ENCODE measurements at places on chromosomes 1 and 21. TPM values are rescaled to one million over a fixed set of nuclear protein-coding genes. Genes with fewer than 3 reads are reported as not detected.
A peak's percentile ranks its signal among the peaks of the same experiment; 100 is the strongest.

Gene CLEC20A
- total RNA-seq = not detected

Gene SYDE2
- total RNA-seq = 45.3 TPM

Gene LY9
- total RNA-seq = not detected

Gene XCL2
- total RNA-seq = not detected

Gene OR2G6
- not detected for total RNA-seq

- H3K27ac ChIP-seq = no peak overlapping the region
- no peaks in the 10 kb centered on the region for H3K27me3 ChIP-seq
- peaks cover 1% of the 10 kb centered on the region for H3K36me3 ChIP-seq
- H3K4me1 ChIP-seq = no peaks in the 10 kb centered on the region
Measured at GRCh38 chr1:89098857-89099256, 27.1 kb downstream of the GBP2 start.

DNA sequence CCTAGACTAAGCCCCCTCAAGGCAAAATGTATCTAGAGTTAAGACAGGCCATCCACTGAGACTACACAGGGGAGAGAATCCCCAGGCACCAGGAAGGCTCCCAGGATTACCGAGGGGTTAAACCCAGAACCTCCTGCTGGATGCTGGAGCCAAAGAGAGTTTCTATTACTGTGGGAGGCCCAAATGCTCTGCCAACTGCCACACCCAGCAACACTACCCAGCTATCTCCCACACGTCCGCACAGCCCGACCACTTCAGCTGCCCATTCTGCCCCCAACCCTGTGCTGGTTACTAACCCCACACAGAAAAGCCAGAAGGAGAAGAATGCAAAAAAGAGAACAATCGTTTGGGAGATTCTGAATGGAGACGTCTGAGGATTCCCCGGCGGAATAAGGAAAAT, 63.6 kb downstream of the CD46 start:
- DNase-seq = no peak
- H3K27me3 ChIP-seq = no peaks in the 10 kb centered on the region
- H3K27ac ChIP-seq = peak overlapping the region; percentile 52
- peaks cover 96% of the 10 kb centered on the region for H3K4me1 ChIP-seq

- no peaks in the 10 kb centered on the region for H3K27me3 ChIP-seq
- H3K27ac ChIP-seq = peak overlapping the region; percentile 90
- H3K36me3 ChIP-seq = no peaks in the 10 kb centered on the region
- peak overlapping the region; percentile 31 for H3K4me3 ChIP-seq
Measured at GRCh38 chr1:15206418-15207030, 40.5 kb upstream of the FHAD1 start.

GRCh38 chr1:154943649-154944400, 7.3 kb upstream of the PMVK start:
- H3K27ac ChIP-seq = peak overlapping the region; percentile 61
- H3K4me3 ChIP-seq = no peak overlapping the region
- H3K36me3 ChIP-seq = peaks cover 38% of the 10 kb centered on the region
- no peaks in the 10 kb centered on the region for H3K27me3 ChIP-seq

DNA sequence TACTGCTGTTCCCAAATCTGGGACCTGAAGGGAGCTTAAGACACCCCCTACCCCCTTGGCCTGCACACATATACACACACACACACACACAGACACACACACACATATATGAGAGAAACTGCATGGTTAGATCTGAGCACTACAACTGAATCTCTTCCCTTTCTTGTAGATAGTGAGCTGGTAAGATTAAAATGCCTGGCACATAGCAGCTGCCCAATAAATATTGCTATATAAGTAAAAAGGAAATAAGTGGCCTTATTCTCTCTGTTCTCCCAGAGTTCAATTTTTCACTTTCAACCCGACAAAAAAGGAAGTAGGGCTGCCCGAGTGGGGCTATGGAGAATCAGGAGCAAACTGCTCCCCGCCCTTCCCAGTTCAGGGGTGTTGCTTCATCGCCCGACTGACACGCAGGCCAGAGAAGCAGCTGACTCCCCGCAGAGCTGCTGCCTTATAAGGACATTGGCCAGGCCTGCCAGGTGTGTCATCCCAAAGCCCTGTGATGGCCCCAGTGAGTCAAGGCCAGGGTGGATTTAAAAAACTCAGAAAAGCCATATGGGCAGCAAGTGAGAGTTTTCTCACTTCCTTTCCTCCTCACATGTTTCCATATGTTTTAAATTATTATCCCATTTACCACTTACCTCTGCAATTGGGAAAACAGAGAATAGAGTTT, 106.5 kb upstream of the SLC44A3 start:
- peak; percentile 84 for DNase-seq
- H3K27ac ChIP-seq = peak overlapping the region; percentile 9
- H3K36me3 ChIP-seq = no peaks in the 10 kb centered on the region
- H3K27me3 ChIP-seq = no peaks in the 10 kb centered on the region

DNA sequence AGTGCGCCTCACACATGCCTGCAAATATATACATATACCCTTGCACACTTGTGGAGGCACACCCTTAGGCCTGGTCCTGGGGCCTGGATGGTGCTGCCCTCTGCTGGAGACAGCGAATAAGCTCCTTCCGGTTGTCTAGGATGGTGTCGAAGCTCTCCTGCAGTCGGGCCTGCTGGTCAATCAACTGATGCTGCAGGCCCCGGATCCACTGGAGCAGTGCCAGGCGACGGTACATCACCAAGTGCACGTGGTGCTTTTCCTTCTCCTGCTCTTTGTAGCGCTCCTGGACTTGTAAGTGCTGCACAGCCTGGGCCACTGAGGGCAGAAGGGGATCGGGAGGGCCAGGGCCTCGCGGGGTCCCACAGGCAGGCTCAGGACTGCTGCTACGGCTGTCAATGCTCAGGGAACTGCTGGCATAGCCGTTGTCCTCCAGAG, 3.1 kb downstream of the C1orf216 start:
- peak; percentile 90 for DNase-seq
- no peaks in the 10 kb centered on the region for H3K27me3 ChIP-seq
- H3K27ac ChIP-seq = no peak overlapping the region
- H3K4me1 ChIP-seq = peaks cover 44% of the 10 kb centered on the region

DNA sequence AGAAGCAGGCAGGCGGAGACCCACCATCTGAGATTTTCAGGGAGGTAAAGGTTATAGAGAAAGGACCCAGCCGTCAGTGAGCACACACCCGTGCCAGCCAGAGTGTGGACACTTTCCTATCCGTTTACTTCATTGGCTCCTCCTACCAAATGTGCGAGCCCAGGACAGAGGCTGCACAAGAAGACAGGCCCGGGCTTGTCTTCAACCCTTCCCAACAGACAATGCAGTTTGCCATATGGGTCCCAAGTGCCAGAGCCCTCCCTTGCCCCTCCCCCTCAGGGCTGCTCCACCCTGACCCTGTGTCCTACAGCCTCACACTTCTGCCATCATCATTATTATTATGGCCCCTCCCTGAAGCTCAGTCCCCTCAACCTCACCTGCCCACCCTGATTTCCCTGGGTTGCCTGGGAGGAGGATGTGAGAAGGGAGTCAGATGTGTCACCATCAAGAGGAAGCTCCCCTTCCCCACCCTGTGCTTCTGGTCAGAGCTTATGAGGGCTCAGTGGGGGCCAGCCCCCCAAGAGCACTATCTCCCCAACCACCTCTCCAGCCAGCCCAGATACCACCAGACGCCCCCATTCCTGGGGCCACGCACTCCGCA, 9.4 kb downstream of the LAPTM5 start:
- H3K4me1 ChIP-seq = peaks cover 92% of the 10 kb centered on the region
- no peak for DNase-seq
- H3K27ac ChIP-seq = no peak overlapping the region
- H3K4me3 ChIP-seq = no peak overlapping the region

- H3K36me3 ChIP-seq = no peaks in the 10 kb centered on the region
- H3K27ac ChIP-seq = peak overlapping the region; percentile 14
- peaks cover 39% of the 10 kb centered on the region for H3K4me1 ChIP-seq
- H3K4me3 ChIP-seq = no peak overlapping the region
- DNase-seq = peak; percentile 67
- H3K27me3 ChIP-seq = no peaks in the 10 kb centered on the region
Measured at GRCh38 chr1:9877962-9878361, 32.1 kb downstream of the CTNNBIP1 start.

- H3K27ac ChIP-seq = no peak overlapping the region
- H3K4me1 ChIP-seq = peaks cover 11% of the 10 kb centered on the region
- H3K36me3 ChIP-seq = no peaks in the 10 kb centered on the region
Measured at GRCh38 chr1:169584483-169585144, 1.7 kb downstream of the F5 start.

DNA sequence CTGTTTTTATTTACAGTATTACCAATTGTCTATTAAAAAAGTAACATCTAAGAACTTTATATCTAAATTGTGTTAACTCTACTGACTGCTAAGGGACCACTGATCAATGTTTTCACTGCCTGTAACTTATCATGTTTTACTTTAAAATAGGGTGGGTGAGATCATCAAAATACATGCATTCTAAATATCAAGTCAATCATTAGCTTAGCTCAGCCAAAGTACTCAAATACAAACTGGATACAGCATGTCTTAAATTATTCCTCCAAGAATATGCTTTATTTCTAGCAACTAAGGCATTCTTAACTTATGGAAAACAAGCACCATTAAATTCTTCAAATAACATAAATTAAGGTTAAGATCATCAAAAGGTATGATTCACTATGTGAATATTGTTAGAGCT, 638.7 kb upstream of the RGS18 start:
- DNase-seq = no peak
- H3K27me3 ChIP-seq = no peaks in the 10 kb centered on the region
- H3K4me1 ChIP-seq = no peaks in the 10 kb centered on the region
- H3K36me3 ChIP-seq = no peaks in the 10 kb centered on the region

DNA sequence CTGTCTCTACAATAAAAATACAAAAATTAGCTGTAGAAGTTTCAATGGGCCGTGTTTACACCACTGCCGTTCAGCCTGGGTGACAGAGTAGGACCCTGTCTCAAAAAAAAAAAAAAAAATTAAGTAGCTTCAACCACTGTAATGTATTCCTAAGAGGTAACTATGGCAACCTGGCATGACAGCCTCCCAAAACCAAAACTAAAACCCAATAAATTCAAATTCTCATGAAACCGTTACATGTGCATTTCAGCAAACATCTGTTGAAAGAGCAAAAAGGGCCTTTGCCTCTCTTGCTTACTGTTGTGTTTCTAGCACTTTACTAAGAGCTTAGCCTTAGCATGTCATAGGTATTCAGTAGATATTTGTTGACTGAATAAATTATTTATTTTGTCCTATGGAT, 33.5 kb downstream of the ODR4 start:
- H3K27ac ChIP-seq = no peak overlapping the region
- no peaks in the 10 kb centered on the region for H3K27me3 ChIP-seq
- peaks cover 74% of the 10 kb centered on the region for H3K36me3 ChIP-seq
- no peaks in the 10 kb centered on the region for H3K4me1 ChIP-seq

- H3K27ac ChIP-seq = no peak overlapping the region
- no peak for DNase-seq
- peak overlapping the region; percentile 48 for H3K4me3 ChIP-seq
- H3K27me3 ChIP-seq = peaks cover 3% of the 10 kb centered on the region
- no peaks in the 10 kb centered on the region for H3K36me3 ChIP-seq
- H3K4me1 ChIP-seq = peaks cover 21% of the 10 kb centered on the region
Measured at GRCh38 chr1:3610527-3611169, 660 bp downstream of the MEGF6 start.

- no peak overlapping the region for H3K4me3 ChIP-seq
- no peak for DNase-seq
- H3K27me3 ChIP-seq = no peaks in the 10 kb centered on the region
- no peaks in the 10 kb centered on the region for H3K4me1 ChIP-seq
- peak overlapping the region; percentile 47 for H3K27ac ChIP-seq
- H3K36me3 ChIP-seq = no peaks in the 10 kb centered on the region
Measured at GRCh38 chr21:44618504-44618903, 6.6 kb downstream of the KRTAP10-8 start.

GRCh38 chr21:43343992-43344886, 82.7 kb downstream of the SIK1 start:
- DNase-seq = peak; percentile 90
- no peaks in the 10 kb centered on the region for H3K27me3 ChIP-seq
- no peak overlapping the region for H3K4me3 ChIP-seq
- H3K4me1 ChIP-seq = peaks cover 30% of the 10 kb centered on the region
